ENCODE measurements at places on chromosomes 5 and 9.
A peak's percentile ranks its signal among the peaks of the same experiment; 100 is the strongest.

GRCh38 chr9:87581513-87581912 is 83.8 kb downstream of the DAPK1 start:
- no peaks in the 10 kb centered on the region for H3K36me3 ChIP-seq
- H3K4me1 ChIP-seq: peaks cover 24% of the 10 kb centered on the region
- no peak overlapping the region for H3K4me3 ChIP-seq
- DNase-seq: no peak
- no peaks in the 10 kb centered on the region for H3K27me3 ChIP-seq

DNA sequence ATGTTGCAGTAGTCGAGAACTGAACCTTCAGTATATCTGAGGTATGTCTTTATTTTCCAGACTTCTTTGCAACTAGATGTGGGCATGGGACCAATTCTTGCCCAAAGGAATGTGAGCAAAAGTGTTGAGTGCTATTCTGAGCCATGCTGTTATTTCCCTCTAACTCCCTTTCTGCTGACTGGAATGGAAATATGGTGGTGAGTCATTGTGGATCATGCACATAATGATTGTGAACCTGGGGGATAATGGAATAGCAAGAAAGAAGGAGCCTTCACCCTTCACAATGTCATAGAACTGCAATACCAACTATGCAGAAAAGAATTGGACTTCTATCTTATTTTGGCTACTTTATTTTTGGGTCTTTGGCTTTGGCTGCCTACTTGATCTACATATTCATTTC is 10.3 kb upstream of the DOCK2 start:
- H3K27me3 ChIP-seq: no peaks in the 10 kb centered on the region
- H3K27ac ChIP-seq: no peak overlapping the region
- no peak overlapping the region for H3K4me3 ChIP-seq
- DNase-seq: no peak
- no peaks in the 10 kb centered on the region for H3K4me1 ChIP-seq

DNA sequence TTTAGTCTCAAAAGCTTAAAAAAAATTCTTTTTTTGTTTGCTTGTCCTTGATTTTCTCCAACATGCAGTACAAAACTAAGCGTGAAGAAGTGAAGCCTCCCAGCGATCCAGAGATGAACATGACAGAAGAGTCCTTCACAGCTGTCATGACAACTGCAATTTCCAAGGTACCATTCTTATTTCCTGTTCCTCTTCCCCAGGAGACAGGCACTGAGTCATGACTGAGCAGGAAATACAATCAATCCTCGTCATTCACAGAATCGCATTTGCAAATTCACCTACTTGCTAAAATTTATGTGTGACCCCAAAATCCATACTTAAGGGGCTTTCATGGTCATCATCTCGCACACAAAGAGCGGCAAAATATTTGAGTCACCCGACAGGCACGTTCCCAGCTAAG is 77.3 kb downstream of the SLC1A1 start:
- no peaks in the 10 kb centered on the region for H3K27me3 ChIP-seq
- no peak overlapping the region for H3K4me3 ChIP-seq
- H3K27ac ChIP-seq: no peak overlapping the region
- no peaks in the 10 kb centered on the region for H3K36me3 ChIP-seq

GRCh38 chr5:150488519-150489359 is 19.2 kb upstream of the NDST1 start:
- peak overlapping the region; percentile 100 for H3K27ac ChIP-seq
- H3K36me3 ChIP-seq: no peaks in the 10 kb centered on the region
- peak; percentile 57 for DNase-seq
- peaks cover 49% of the 10 kb centered on the region for H3K4me1 ChIP-seq

All from tibial nerve (tissue), 4 donors.